ENCODE measurements at places on chromosomes 5 and 9.

- no peak for DNase-seq
These were observed 25.2 kb upstream of the FRMD3 start for GRCh38 chr9:83563360-83563759.

DNA sequence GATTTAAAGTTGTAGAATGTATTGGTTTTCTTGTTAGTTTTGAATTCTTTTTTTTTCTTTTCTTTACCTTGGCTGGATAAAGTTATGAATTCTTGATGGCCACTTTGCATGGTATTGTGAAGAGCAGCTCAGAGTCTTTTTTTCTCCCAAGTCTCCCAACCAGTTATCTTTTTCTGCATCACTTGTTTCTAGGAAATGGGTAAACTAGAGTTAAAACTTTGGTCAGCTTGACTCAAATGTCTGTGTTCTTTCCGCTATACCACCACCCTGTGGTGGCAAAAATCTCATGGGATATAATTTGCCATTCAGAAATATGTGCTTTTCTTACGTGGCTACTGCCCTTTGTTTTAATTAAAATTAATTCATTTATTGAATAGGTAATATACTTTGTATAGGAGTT lies 113.2 kb downstream of the UNC13B start:
- DNase-seq = no peak

DNA sequence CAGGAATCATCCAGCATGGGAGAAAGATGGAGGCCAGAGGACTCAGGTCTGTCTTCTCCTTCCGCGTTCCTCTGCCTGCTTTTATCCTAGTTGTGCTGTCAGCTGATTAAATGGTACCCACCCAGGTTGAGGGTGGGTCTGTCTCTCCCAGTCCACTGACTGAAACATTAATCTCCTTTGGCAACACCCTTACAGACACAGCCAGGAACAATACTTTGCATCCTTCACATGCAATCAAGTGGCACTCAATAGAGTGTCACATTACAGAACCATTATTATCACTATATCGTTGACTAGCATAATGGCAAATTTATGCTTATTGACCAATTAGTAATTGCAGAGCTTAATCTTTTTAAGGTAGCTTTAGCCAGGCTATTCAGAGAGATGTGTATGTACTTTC lies 64.8 kb downstream of the UNC13B start:
- DNase-seq = no peak

- no peak for DNase-seq
These were observed 18.7 kb upstream of the DCAF12 start for GRCh38 chr9:34145165-34145564.

- DNase-seq = no peak
These were observed 6.1 kb downstream of the IRX4 start for GRCh38 chr5:1876660-1877064.

DNA sequence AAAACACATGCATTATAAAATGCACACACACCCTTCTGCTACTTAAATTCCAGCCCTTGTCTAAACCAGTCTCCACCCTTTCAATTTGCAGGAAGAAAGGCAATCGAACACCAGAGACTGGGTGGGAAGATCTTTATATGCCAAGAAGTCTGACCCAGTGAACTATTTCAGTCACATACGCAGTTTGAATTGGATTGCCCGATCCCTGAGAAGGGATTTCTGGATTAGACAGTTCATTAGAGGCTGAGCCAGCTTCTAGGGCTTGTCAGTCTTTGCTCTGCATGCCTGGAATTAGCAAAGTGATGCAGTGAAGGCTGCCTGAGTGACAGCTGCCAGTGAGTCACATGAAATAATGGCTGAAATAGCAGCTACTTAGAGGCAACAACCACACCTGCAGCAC lies 159.9 kb downstream of the PPP2R2B start:
- DNase-seq = no peak

GRCh38 chr5:152237531-152237930 lies 167.5 kb downstream of the NMUR2 start:
- DNase-seq = no peak

DNA sequence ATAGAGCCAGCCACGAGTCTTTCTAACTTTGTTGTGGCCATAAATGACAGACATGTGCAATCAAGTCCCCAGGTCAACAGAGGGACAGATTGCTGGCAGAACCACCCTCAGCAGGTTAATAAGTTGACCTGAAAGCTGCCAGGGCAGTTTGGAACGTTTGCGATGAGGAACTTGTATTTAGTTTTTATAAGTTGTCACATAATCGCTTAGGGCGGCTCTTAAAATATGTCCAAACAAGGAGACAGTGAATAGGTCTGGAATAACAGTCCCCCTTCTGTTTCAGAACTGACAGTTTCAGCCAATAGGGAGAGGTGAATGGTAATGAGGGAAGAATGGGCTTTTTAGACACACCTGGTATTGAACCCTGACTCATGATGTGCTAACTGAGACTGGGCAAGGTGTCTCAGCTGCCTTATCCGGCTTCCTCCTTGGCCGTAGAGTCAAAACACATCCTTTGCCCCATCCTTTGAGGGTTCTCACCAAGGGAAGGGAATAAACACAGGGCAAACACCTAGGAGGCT lies 33.6 kb upstream of the GABRP start:
- no peak for DNase-seq
